Brain pericyte (primary cell): ENCODE measurements at places on chromosomes 6 and 20.

DNA sequence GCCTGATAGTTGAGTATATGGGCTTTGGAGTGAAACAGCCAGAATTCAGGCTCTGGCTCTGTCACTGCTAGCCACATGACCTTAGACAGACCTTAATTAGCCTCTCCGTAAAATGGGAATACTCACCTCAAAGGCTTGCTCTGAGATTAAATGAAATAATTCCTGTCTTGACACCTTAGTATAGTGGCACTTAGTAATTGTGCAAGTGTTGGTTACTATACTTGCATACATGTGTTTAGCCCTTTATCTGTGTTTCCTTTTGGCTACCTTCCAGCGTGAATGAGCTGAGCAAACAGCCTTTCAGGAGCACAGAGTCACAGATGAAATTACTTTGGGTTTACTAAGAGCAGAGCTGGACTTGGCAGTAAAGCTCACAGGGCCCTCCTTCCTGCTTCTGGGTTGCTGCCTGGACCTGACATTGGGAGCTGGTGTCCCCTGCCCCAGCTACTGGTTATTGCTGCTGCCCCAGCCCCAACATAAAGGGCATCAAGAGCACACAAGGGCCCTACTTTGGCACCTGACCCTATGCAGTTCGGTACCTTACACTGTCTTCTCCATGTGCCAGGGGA, 32.8 kb downstream of the CD164 start:
- no peak for DNase-seq

- DNase-seq = peak; percentile 78
Measured at GRCh38 chr6:26020329-26021000, 57.9 kb downstream of the TRIM38 start.

DNA sequence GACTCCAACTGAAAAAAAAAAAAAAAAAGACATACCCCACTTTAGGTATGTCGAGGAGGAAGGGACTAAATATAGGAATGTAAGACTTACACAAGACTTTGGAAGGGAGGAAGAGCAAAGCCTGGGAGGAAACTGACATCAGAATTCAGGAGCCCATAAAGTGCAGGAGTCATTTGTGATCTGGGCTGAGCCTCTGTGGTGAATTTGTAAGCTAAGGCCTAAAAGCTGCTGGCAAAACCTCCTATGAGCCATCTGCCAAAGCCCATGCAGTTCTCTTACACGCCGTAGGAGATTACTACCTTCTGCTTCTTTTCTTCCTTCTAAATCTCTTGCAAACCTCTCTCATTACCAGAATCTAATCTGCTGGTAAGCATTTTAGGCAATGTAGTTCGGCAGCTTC, 52.0 kb upstream of the THEMIS start:
- DNase-seq = no peak

GRCh38 chr20:39909447-39909846, 779.6 kb downstream of the MAFB start:
- DNase-seq = no peak

DNA sequence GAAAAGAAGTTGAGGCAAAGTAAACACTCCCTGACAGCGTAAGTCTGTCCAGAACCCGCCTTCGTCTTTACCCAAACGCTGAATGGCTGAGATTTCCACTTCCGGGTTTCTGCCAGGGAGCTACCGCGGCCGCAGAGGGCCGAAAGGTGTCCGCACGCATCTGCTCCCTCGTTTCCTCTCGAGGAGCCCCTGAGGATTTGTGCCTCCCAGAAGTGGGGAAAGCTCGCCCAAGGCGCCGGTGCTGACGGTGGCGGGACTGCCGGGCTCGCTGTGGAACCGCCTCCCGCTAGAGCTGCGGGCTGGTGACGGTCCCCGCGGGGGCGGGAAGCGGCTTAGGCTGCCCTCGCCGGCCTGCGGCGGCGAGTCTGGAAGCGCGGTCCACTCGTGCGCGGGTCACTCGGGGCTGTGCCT, 1760.2 kb upstream of the DEFB115 start:
- DNase-seq = no peak

DNA sequence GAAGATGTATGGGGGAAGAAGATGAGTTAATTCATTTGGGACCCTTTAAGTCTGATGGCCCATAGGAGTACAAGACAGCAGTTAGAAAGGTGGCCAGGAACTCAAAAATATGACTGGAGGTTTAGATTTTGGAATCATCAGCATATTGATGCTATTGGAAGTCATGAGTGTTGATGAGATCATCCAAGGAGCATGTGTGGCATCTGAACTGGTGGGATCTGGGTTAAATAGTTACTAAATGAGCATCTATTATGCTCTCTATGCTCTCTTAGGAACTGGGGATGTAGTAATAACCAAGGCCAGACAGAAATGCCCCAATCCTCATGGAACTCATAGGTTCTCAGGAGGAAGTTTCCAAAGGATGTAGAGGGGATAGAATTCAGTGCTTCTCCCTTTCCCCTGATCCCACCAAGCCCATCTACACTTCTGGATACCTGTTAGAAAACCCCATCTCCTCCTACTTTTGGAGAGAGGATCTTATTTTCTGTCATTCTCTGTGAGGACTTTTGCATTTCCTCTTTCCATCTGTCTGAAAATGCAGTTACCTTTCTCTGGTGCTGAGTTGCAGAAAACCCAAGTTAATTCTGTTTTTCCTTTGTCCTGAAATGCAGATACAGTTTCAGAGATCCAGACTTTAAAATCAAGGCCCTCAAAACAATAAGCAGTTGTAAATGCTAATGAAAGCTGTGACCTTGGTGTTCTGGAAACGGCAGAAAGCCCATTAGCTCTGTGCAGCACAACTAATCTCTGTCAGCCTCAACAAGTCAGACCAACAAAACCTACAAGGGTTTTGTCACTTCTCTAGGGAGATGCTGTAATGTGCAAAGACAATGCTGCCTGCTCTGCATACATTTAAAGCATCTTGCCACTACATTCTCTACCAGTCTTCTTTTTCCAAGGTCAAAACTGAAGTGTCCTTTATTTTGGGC, 65.8 kb downstream of the TBC1D7 start:
- DNase-seq = no peak
